ENCODE measurements at places on chromosomes 1 and 21.

DNA sequence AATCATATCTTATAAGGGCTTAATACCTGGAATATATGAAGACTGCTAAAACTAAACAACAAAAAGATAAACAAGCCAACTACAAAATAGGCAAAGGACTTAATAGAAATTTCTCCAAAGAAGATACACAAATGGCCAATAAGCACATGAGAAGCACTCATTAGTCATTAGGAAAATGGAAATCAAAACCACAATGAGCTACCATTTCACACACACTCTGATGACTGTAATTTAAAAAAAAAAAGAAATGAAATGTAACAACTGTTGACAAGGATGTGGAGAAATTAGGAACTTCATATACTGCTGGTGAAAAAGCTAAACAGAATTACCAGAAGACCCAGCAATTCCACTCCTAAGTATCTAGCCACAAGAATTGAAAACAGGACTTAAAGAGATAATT is 374.2 kb upstream of the ZP4 start:
- DNase-seq, result no peak

DNA sequence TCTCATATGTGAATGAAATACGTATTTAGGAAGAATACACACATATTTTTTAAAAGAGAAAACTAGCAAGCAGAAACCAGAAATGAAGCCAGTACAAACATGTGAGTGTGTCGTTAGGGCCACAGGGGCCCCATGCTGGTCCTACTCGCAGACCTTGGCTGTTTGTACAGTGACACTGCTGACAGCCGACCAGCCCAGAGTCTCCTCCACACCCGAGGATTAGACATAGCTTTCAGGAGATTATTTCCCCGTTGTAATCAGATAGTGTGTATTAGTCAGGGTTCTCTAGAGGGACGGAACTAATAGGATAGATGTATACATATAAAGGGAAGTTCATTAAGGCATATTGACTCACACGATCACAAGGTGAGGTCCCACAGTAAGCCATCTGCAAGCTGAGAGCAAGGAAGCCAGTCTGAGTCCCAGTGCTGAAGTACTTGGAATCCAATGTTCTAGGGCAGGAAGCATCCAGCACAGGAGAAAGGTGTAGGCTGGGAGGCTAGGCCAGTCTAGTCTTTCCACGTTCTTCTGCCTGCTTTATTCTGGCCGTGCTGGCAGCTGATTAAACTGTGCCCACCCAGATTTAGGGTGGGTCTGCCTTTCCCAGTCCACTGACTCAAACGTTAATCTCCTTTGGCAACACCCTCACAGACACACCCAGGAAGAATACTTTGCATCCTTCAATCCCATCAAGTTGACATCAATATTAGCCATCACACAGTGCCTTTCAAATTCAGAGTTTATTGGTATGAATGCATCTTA is 51.2 kb downstream of the DIP2A start:
- no peak for DNase-seq

GRCh38 chr1:228430243-228430642 is 13.6 kb upstream of the TRIM17 start:
- no peak for DNase-seq

DNA sequence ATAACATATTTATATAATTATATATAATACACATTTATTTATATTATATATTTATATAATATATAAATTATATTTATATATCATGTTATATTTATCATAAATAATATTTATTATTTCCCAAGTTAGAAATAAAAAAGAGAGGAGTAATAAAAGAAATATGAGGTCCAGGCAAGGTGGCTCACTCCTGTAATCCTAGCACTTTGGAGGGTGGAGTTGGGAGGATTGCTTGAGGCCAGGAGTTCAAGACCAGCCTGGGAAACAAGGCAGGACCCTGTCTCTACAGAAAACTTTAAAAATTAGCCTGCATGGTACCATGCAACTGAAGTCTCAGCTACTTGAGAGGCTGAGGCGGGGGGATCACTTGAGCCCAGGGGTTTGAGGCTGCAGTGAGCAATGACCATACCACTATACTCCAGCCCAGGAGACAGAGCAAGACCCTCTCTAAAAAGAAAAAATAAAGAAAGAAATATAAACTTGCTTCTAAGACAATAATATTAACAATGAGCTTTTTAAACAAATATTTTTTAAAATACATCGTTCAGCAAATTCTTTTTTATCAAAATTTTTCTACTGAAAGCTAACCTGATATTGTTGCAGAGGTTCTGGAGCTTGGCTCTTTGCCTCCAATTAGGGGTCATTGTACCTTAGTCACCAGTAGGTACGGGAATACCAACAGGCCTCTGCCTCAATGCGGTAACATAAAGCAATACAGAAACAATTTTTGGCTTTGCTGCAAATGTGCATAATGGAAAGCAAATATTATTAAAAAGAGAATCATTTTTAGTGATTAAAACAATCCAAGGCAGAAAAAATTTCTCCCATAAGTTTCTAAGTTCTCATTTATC is 290.0 kb downstream of the SETD4 start:
- no peak for DNase-seq

DNA sequence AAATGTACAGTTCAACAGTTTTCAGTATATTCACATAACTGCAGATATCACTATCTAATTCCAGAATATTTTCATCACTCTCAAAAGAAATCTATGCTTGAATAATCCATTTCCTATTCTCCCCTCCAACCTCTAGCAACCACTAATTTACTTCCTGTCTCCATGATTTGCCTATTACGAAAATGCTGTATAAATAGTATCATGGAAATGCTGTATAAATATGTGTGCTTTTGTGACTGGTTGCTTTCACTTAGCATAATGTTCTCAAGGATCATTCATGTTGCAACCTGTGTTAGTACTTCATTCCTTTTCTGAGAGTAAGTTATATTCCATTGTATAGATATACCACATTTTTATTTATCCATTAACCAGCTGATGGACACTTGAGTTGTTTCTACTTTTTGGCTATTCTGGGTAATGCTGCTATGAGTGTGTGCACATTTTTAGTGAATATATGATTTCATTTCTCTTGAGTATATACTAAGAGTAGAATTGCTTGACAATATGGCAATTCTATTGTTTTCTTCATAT is 115.6 kb downstream of the TNFSF18 start:
- DNase-seq, result no peak

DNA sequence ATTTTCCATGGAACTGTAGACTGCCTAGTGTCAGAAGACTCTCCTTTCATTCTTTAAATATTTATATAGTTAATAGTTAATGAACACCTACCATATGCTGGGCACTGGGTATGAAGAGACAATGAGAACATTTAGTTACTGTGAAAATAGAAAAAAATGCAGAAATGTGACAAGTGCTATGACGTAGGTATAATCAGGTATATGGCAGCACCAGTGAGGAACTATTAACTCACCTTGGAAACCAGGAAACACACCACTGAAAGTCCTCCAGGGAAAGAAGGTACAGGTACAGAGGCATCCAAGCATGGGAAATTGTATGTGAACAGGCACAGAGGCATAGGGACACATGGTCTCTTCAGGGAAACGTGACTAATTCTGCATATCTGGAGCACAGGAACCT is 42.3 kb downstream of the DPT start:
- no peak for DNase-seq

GRCh38 chr1:180271272-180272255 is 41.5 kb downstream of the LHX4 start:
- peak; percentile 86 for DNase-seq

Measured in SJSA1 (cell line).